EL (cell line): ENCODE measurements at places on chromosomes 1 and 21.
A peak's percentile ranks its signal among the peaks of the same experiment; 100 is the strongest.

- peak; percentile 80 for DNase-seq
Measured at GRCh38 chr1:23422241-23422877, 2.2 kb downstream of the TCEA3 start.

- DNase-seq = peak; percentile 92
Measured at GRCh38 chr1:53739109-53739681, at the start of gene GLIS1. GLIS1 (minus strand) TSS chr1:53739164; CDS start chr1:53738064, 1,100 bp downstream.

- no peak for DNase-seq
Measured at GRCh38 chr1:31809698-31810097, 6.1 kb downstream of the SPOCD1 start.

DNA sequence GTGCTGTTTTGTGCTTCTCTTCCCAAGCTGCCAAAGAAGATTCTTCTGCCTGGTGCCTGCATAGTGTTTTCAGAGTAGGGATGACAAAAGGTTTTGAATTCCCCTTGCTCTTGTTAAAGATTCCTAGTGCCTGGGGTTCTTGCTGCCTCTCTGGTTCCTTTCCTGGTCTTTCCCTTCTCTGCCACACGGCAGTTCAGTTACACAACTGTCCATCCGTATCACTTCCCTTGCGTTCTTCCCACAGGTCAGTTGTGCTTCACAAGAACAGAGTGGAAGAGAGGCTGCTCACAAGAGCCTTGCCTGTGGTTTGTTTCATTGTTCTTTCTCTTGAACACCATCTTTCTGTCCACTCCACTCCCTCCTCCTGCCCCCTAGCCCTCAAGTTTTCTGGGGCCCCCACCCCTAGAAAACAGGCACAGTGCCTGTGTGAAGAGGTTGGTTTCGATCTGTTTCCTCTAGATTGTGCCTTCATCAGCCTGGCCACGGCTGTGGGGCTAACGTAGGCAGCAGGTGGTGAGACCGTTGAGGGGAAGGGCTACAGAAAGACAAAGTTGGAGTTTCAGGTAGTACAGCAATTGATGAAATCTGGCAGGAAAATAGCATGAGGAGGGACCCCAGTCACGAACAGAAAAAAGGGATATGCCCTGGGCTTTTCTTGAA, 5.8 kb downstream of the VASH2 start:
- DNase-seq = no peak

DNA sequence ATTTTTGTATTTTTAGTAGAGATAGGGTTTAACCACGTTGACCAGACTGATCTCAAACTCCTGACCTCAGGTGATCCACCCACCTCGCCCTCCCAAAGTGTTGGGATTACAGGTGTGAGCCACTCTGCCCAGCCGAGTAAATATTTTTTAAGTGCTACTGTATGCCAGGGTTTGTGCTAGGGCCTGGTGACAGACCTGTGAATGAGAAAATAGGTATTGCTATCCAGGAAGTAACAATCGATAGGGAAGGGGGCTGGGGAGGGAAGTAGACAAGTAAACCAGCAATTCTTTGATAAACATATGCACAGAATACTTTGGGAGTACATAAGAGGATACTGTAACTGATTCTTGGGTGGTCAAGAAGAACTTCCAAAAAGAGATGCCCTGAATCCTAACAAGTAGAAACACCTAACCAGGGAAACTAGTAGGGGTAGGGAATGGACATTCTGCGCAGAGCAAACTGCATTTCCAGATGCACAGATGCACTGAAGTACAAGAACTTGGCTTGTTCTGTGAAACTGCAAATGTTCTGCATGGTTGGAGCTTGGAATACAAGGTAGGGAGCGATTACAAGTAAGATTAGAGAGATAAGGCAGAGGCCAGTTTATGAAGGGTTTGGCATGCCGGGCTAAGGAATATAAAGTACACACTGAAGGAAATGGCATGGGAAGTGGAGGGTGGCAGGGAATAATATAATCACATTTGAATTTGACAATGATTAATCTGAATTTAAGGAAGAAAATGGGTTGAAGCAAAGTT, 19.0 kb upstream of the DOCK7 start:
- DNase-seq = no peak

DNA sequence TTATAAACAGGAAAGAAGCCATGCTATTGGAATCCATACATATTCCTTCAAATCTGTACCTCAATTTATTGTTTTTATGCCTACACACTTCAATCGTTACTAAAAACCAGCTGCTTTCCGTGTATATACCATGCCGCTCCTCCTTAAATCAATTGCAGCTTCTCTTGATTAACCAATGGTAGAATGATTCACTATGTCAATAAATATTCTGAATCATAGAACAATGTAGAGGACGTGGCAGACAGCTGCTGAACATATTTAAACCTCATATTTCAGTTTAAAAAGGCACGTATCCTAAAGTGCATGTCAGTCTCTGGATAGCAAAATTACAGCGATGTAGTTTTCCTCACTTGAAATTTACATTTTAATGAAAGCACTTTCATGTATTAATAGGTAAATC, 100.4 kb downstream of the MRPL39 start:
- peak; percentile 71 for DNase-seq

DNA sequence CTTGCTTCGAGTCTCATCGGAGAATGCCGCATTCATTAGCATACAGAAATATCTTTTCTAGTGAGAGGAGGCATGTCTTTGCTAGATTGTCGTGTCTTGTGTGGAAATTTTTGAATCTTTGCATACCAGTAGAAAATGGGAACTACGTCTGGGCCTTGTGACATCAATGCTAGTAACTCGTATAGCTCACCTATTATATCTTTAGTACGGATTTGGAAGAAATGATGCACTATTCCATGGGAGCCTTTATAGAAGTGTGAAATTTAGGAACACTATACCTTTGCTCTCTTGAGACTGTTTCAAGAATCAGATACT, 835 bp downstream of the UHMK1 start:
- no peak for DNase-seq

DNA sequence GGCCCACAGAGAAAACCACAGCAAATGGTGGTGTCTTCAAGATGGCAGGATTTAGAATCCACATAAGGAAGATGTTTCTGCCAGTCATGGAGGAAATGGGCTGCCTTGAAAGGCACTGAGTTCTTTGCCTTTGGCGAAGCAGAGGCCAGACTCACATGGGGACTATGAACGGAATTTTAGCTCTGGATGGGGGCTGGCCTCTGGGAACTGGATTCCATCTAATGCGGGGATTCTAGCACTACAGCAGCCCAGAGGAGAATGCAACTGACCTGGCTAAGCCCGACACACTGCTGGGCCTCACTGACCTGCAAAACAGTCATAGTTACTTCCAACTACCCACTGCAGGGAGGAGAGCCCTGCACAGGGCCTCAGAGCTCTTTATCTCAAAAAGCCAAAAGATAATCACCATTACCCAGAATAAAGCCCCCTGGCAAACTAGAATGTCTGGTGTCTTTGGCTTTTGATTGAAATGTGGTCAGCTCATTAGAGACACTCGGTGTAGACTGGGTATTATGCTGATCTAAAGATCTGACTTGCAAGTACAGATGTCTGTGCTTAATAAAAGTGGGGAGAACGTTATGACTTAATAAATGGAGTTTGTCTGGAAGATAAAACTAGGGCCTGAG, 11.6 kb downstream of the HCRTR1 start:
- DNase-seq = no peak

DNA sequence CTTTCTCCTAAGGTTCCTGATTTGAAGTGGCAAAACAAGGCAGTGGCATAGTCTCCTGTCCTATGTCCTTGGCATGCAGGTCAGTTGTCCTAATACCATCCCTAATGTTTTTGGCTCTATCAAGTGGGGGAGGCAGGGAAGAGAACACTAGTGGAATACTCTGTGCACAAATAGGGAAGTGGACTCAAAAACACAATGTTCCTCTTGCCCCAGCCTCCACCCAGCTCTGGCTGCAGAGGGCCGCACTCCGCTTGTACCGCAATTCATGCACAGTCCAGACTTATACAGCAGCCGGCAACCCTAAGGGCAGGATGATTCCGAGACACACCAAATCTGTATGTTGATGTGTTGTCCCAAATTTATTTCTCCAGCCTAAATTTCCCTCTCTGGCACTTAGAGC, 14.5 kb downstream of the PLEKHO1 start:
- DNase-seq = no peak

GRCh38 chr1:208040821-208041297, 129.9 kb upstream of the CD34 start:
- no peak for DNase-seq

DNA sequence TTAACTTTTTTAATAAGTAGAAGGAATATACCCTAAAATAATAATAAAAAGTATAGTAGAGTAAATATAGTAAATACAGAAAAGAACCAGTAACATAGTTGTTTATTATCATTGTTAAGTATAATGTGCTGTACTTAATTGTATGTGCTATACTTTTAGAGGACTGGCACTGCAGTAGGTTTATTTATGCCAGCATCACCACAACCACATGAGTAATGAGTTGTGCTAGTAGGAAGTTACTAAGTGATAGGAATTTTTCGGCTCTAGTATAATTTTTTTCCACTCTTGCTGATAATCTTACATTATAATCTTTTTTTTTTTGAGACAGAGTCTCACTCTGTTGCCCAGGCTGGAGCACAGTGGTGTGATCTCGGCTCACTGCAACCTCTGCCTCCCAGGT, 71.6 kb downstream of the IVNS1ABP start:
- DNase-seq = peak; percentile 15
